ENCODE measurements at places on chromosomes 4 and X.

GRCh38 chr4:147816382-147817254 is 84.7 kb downstream of the ARHGAP10 start:
- DNase-seq = no peak

DNA sequence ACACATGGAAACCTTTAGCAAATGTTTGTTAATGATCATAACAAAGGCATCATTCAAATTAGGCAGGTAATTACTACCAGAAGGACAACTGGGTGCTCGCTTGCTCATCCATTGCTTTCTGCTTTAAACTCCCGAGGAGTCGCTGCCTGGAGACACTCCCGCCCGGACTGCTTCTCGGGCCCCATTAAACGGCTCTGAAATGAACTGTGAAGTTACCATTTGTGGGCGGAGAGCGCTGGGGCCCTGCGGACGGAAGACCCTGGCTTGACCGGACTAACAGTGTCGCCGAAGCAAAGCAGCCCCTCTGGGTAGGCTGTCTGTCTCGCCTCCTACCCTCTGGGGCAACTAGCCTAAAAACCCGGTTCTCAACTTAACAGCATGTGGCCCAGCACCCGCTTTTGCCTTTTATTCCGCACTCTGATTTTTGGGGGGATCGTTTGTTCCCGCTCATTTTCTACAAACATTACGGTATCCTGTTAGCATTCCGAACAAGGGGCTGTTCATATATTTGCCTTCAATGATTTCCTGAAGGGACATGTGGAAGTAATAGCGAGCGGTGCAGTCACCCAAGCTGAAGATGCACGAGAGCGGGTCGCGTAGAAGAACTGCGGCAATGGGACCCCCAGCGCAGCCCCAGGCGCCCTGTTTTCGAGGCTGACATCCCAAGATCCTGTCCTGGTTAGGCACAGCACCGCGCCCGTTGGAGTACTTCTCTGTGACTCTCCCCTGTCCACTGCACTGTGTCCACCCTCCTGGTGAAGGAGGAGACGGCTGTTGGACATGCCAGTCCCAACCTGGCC is 1.6 kb upstream of the PDGFRA start:
- no peak for DNase-seq

- DNase-seq = no peak
These were observed 115.3 kb downstream of the PRSS12 start for GRCh38 chr4:118237531-118237930.

- DNase-seq = no peak
These were observed 166.8 kb upstream of the MAMLD1 start for GRCh38 chrX:150196285-150196684.

- DNase-seq = no peak
These were observed 10.7 kb downstream of the PDE6B start for GRCh38 chr4:635851-636627.

DNA sequence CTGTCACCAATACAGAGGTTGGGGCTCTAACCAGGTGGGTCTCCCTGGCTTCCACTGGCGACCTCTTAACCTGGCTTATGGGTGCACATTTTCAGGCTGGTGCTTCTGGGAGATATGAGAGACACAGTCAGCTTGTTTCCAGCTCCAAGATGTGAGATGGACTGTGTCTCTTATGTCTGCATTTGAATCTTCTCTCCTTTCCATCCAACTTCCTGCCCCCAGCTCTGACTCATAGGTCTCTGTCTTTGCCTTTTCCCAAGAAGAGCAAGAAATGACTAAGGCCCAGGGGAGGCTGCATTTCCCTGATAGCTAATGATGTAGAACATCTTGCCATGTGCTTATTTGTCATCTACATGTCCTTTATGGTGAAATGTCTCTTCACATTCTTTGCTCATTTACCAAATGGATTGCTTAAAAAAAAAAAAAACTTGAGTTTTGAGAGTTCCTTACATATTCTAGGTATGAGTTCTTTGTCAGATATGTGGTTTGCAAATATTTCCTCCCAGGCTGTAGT is 3.2 kb upstream of the UXT start:
- peak; percentile 58 for DNase-seq

DNA sequence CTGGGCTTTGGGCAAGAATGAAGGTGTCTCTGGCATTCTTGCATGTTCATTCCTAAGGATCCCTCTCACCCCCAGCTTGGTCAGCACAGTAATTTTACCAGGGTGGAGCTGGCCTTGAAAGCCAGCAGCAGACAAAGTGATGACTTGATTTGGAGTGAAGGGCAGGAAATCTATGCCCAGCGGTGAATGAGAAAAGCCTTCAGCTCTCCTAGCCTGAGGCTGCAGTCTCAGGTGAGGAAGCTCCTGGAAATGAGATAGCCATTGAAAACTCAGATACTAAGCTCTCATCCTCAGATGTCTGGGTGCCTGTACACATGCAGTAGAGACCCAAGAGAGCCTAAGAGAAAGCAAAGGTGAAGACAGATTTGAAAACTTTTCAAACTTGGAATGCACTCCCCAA is 10.7 kb upstream of the UCHL1 start:
- DNase-seq = no peak

All from activated CD4-positive, alpha-beta T cell treated with anti-CD3 and anti-CD28 coated beads, Interleukin-2, amount 50 U/mL, for 24 hours (primary cell).